ENCODE measurements at places on chromosomes 2 and 18. TPM values are rescaled to one million over a fixed set of nuclear protein-coding genes. Genes with fewer than 3 reads are reported as not detected.

The E2F6 gene
- total RNA-seq: 10.2 TPM

The TUBA4B gene
- not detected for total RNA-seq

DNA sequence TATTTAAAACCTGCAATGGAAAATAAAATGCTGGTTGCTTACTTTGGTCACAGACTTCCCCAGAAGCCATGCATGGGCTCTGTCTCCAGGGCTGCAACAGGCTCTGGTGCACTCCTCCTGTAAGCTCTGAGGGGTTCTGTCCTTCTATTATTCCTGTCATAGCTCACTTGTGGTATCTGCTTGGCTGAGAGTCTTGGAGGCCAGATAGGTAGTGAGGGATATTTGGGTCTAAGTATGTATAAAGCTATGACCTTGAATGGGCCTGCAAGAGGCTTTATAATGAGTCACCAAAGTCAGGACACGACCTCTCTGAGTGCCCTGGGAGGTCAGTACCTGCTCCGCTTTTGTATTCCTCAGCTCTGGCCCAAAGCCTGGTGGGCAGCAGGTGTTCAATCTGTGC lies 141.6 kb upstream of the CAPN13 start:
- H3K36me3 ChIP-seq: no peaks in the 10 kb centered on the region
- H3K27me3 ChIP-seq: no peaks in the 10 kb centered on the region

GRCh38 chr2:216689397-216689796 lies 6.0 kb downstream of the IGFBP5 start:
- peaks cover 25% of the 10 kb centered on the region for H3K4me1 ChIP-seq
- H3K36me3 ChIP-seq: peaks cover 2% of the 10 kb centered on the region
- no peak overlapping the region for H3K4me3 ChIP-seq
- DNase-seq: no peak
- no peaks in the 10 kb centered on the region for H3K27me3 ChIP-seq

The PSMD1 gene
- total RNA-seq: 125 TPM

The OXER1 gene
- total RNA-seq: 0.26 TPM

GRCh38 chr2:155412598-155412997 lies 714.1 kb downstream of the KCNJ3 start:
- no peaks in the 10 kb centered on the region for H3K36me3 ChIP-seq
- no peak for DNase-seq
- no peaks in the 10 kb centered on the region for H3K27me3 ChIP-seq
- H3K4me3 ChIP-seq: no peak overlapping the region

DNA sequence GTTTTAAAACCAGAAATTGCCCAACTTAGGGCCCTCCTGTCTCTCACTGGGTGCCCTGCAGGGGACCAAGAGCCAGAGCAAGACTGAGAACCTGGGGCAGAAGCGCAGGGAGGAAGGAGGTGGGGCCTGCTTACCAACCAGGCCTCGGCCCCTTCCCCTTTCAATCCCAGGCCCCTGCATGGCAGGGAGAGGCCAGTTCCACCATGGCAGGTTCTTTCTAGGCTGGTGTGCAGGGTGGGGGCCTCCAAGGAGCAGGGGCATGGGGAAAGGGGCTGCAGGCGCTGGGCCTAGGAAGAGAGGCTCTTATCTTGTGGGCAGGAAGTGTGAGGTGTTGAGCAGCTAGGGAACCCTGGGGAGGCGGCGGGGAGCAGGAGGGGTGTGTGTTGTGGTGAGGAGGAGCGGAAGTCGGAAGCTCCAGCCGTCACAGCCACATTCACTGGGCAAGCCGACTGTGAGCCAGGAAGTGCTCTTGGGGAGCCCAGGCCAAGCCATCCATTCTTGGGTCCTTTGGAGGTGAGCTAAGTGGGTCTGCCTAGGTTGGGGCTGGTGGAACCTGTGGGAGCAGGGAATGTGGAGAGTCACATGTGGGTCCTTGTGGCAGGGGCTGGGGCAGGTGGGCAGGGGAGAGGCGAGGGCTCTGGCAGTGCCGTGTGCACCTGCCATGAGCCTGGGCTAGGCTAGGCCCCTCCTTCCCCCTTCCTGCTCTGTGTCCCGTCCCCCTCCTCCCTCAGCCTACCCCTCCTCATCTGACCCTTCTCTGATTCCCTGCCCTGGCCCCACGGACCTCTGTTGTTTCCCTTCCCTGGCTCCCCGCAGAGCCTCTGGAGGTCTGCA lies at the start of gene PSD4:
PSD4 (plus strand) TSS at position 430 of the 834 bp plus-strand sequence. CDS start 8,486 bp downstream, outside the sequence.
- DNase-seq: no peak
- no peaks in the 10 kb centered on the region for H3K4me1 ChIP-seq
- no peak within 1 kb of the TSS for H3K4me3 ChIP-seq
- no peak within 1 kb of the TSS for H3K27ac ChIP-seq

DNA sequence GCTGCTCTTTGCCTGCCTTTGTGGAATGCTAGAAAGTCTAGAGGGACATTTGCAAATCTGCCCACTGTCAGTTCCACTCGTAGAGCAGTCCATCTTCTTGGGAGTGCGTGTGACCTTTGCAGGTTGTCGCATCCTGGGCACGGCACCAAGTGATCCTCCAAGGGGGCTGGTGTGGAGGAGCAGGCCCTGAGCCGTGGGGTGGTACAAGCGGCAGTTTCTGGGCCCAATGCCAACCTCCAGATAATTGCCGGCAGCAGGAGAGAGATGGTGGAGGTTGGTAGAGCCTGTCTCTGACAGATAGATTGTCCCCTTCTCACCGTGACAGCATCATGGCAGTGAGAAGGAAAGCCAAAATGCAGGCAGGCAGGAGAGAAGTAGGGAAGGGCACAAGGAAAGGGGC lies 150.7 kb upstream of the SLC14A2 start:
- peaks cover 6% of the 10 kb centered on the region for H3K27me3 ChIP-seq
- no peak overlapping the region for H3K27ac ChIP-seq
- H3K36me3 ChIP-seq: no peaks in the 10 kb centered on the region
- H3K4me3 ChIP-seq: no peak overlapping the region
- no peak for DNase-seq
- no peaks in the 10 kb centered on the region for H3K4me1 ChIP-seq

GRCh38 chr2:110120171-110121051 lies 4.8 kb upstream of the MALL start:
- no peak overlapping the region for H3K4me3 ChIP-seq
- H3K36me3 ChIP-seq: no peaks in the 10 kb centered on the region
- H3K4me1 ChIP-seq: peaks cover 8% of the 10 kb centered on the region

DNA sequence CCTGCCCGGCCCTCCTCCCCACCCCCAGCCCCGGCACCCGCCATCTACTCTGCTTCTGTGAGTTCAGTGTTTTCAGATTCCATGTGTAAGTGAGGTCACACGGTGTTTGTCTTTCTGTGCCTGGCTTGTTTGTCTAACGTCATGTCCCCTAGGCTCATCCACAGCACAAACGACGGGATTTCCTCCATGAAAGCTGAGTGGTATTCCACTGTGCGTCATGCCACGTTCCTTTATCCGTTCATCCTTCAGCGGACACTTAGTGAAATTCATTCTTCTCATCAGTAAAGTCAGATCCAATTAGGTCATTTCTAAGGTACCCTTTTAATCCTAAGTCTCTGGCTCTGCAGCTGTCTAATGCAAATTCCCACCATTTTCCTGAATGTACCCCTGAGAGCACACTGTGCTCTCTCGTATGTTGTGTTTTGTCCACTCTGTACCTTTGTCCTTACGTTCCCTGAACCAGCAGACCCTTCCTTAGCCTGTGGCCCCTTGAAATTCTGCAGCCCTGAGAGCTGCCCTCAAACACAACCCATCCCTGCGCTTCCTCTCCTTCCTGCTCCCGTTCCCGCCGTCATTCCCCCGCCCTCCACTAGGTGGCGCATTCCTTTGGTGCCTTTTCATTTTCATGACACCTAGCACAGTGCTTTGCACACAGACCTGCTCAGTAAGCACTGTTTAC lies 44.1 kb downstream of the TRAPPC12 start:
- no peak overlapping the region for H3K27ac ChIP-seq
- H3K36me3 ChIP-seq: peaks cover 13% of the 10 kb centered on the region
- DNase-seq: peak; percentile 52
- no peaks in the 10 kb centered on the region for H3K4me1 ChIP-seq
- H3K27me3 ChIP-seq: no peaks in the 10 kb centered on the region

- H3K27me3 ChIP-seq: no peaks in the 10 kb centered on the region
- DNase-seq: no peak
- no peak overlapping the region for H3K4me3 ChIP-seq
- no peaks in the 10 kb centered on the region for H3K4me1 ChIP-seq
Observed at GRCh38 chr2:147182260-147182659, 662.6 kb upstream of the ACVR2A start.

The LAMA1 gene
- 24.9 TPM for total RNA-seq

GRCh38 chr2:234368861-234369261 lies 128.0 kb downstream of the ARL4C start:
- no peak overlapping the region for H3K4me3 ChIP-seq
- H3K36me3 ChIP-seq: no peaks in the 10 kb centered on the region
- H3K4me1 ChIP-seq: no peaks in the 10 kb centered on the region
- H3K27me3 ChIP-seq: peaks cover 3% of the 10 kb centered on the region
- peak; percentile 78 for DNase-seq

DNA sequence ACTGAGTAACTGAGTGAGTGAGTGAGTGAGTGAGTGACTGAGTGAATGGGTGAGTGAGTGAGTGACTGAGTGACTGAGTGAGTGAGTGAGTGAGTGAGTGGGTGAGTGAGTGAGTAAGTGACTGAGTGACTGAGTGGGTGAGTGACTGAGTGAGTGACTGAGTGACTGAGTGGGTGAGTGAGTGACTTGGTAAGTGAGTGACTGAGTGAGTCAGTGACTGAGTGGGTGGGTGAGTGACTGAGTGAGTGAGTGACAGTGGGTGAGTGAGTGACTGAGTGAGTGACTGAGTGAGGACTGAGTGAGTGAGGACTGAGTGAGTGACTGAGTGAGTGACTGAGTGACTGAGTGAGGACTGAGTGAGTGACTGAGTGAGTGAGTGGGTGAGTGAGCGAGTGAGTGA lies 13.9 kb downstream of the MAL start:
- H3K36me3 ChIP-seq: no peaks in the 10 kb centered on the region
- H3K27me3 ChIP-seq: peaks cover 3% of the 10 kb centered on the region
- H3K27ac ChIP-seq: no peak overlapping the region
- no peak overlapping the region for H3K4me3 ChIP-seq
- DNase-seq: no peak

GRCh38 chr2:75102011-75102410 lies 97.3 kb downstream of the TACR1 start:
- H3K36me3 ChIP-seq: no peaks in the 10 kb centered on the region
- H3K27me3 ChIP-seq: no peaks in the 10 kb centered on the region
- peaks cover 5% of the 10 kb centered on the region for H3K4me1 ChIP-seq
- H3K27ac ChIP-seq: no peak overlapping the region
- no peak for DNase-seq

- no peaks in the 10 kb centered on the region for H3K36me3 ChIP-seq
- DNase-seq: no peak
- peaks cover 2% of the 10 kb centered on the region for H3K4me1 ChIP-seq
Observed at GRCh38 chr2:97967931-97968627, 27.7 kb downstream of the TMEM131 start.

The RAX gene
- total RNA-seq: not detected
